PC-9 (cell line): ENCODE measurements at places on chromosomes 2 and 18.

DNA sequence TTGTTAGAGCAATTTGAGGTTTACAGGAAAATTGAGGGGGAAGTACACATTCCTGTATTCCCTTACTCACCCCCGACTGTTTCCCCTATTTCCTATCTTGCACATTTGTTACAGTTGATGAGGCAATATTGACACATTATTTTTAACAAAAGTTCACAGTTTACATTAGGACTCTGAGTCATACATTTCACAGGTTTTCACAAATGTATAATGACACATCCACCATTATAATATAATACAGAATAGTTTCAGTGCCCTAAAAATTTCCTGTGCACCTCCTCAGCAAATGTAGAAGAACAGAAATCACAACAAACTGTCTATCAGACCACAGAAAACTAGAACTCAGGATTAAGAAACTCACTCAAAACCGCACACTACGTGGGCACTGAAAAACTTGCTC, 160.6 kb upstream of the RMP24 start:
- DNase-seq, result peak; percentile 66

GRCh38 chr2:45330637-45331409, 280.2 kb downstream of the SRBD1 start:
- DNase-seq, result peak; percentile 86

GRCh38 chr18:76468345-76469304, 26.4 kb downstream of the ZNF516 start:
- no peak for DNase-seq

DNA sequence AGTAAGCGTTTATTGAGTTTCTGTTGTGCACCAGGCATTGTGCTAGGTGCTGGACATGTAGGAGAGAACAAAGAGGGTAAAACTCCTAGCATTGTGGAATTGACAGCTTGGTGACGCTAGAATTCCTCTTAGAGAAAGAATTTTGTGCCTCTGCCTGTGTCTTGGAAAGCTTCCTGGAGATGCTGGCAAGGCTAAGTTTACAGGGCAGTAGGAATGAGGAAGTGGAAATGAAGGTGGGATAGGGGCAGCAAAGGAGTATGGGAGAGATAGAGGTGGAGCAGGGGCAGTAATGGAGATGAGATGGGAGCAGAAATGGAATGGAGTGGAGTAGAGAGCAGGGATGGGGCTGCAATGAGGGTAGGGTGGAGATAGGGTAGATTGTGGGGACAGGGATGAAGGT, 29.8 kb downstream of the GPR39 start:
- no peak for DNase-seq

DNA sequence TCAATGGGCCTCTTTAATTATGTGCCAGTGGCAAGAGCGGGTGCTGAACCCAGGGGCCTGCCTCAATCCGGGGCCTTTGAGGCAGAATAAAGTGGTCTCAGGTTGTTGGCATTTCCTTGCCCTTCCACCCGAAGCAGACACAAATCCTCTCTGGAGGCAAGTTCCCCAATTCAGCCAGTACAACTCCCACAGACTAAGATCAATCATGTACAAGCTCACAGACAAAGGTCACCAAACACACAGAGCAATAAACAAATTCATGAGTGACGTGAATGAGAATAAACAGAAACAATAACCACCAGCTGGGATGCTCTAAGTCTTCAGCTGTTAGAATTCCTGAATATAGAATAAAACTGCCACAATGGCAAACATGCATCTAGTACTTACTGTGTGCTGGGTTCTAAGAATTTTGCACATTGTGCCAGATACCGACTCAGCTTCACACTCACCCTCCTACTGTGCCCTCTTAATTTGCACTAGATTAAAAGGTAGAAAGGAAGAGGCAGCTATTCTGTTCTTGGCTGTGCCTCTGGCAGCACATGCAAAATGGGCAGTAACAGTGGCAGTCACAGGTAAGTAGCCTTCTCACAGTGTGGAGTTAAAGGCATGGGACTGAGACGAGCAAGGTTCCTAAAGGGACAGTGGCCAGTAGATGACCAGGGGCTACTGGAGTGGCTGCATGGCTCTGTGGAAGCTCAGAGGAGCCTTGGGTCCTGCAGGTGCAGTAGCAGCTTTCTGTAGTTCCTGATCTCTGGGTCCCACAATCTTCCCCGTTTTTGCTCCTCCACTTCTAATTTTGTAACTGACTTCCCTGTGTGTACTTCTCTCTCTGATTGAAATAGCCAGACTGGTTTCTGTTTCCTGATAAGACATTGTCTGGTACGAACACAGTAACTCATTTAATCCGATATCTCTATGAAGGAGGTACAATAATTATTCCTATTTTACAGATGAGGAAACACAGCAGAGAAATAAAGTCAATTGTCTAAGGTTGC, 34.6 kb upstream of the IL1B start:
- no peak for DNase-seq

- DNase-seq, result no peak
Observed at GRCh38 chr2:223029287-223029686, 22.7 kb upstream of the KCNE4 start.

GRCh38 chr2:68556381-68556780, 87.0 kb upstream of the PROKR1 start:
- no peak for DNase-seq
